MM.1S (cell line): ENCODE measurements at places on chromosomes 5 and 9.

DNA sequence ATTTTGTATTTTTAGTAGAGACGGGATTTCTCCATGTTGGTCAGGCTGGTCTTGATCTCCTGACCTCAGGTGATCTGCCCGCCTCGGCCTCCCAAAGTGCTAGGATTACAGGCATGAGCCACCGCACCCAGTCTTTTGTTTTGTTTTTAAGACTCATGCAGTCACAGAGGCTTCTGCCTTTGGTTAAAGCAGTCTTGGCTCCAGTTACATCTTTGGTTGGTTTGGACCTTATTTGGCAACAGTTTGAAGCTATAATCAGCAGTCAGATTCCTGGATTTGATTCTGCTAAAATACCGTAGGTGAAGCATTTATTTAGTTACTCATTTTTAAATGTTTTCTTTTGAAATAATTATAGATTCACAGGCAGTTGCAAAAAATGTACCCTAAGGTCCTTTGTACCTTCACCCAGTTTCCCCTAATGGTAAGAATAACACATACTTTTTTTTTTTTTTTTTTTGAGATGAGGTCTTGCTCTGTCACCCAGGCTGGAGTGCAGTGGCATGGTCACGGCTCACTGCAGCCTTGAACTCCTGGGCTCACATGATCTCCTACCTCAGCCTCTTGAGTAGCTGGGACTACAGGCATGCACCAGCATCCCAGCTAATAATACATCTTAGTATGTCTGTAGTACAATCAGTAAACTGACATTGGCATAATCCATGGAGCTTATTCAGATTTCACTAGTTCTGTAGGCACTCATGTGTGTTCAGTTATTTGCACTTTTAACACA lies 15.7 kb downstream of the USP20 start:
- H3K27ac ChIP-seq: no peak overlapping the region
- no peak overlapping the region for H3K4me3 ChIP-seq
- DNase-seq: no peak
- no peaks in the 10 kb centered on the region for H3K36me3 ChIP-seq
- H3K4me1 ChIP-seq: no peaks in the 10 kb centered on the region
- H3K27me3 ChIP-seq: no peaks in the 10 kb centered on the region

DNA sequence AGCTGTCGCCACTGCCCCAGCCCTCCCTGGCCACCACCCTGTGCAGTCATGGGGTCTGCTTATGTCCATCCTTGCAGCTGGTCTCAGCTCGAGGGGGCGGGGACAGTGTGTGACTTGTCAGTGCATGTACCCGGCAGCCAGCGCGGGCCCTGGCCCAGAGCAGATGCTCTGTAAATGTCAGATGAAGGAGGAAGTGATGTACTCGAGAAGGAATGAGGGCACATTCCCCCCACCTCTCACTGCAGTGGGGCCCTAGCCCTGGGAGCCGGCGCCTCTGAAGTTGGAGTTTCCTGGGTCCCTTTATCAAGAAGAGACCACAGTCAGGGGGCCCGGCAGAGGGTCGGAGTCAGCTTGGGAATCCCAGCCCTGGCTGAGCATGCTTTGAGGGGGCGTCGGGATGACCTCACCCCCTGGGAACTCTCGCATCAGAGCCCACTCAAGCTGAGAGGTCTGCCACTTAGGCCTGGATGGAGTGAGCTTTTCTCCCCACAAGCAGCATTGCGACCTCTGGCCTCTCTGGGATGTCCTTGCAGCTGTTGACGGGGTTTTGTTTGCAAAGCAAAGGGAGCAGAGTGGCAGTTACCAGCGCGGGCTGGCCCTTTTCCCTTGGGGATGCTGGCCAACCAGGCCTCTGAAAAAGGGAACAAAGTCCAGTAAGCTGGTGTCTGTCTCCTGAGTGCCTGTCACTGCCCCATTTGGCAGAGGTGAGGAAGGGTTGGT lies 19.0 kb downstream of the NEURL1B start:
- no peaks in the 10 kb centered on the region for H3K27me3 ChIP-seq
- DNase-seq: no peak
- no peak overlapping the region for H3K4me3 ChIP-seq

DNA sequence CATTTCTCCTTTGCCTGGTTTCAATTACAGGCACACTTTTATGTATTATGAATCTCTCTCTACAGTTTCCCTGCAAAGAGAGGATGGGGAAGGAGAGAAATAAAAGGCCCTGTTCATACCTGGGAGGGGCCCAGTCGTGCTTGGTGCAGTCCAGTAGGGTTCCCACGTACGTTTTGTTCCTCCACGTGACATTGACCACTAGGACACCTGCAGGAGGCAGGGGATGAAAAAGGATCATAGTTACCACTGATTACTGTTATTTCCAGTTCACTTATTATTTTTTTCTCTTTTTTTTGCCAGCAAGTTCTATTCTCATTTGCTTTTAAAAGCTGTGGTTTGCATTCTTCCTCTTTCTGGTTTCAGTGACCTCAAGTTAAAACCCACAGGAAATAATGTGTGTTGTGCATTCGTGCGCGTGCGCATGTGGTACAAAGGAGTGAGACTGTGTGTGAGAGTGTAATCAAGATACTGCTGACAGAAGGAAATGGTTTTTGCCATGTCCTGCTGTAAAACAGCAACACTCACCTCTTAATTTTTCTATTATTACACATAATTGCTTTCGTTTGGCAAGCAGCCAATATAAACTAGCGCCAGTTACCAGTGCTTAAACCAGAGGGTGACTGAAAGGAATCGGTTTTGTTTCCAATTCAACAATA lies 96.8 kb downstream of the ZNF608 start:
- peak; percentile 99 for DNase-seq
- H3K4me1 ChIP-seq: peaks cover 31% of the 10 kb centered on the region
- H3K4me3 ChIP-seq: peak overlapping the region; percentile 18; the same call in 1 of the 2 replicates
- H3K27ac ChIP-seq: peak overlapping the region; percentile 96
- 0 out of 2 replicates have a peak, but pooled peaks cover 8% of the 10 kb centered on the region for H3K27me3 ChIP-seq

DNA sequence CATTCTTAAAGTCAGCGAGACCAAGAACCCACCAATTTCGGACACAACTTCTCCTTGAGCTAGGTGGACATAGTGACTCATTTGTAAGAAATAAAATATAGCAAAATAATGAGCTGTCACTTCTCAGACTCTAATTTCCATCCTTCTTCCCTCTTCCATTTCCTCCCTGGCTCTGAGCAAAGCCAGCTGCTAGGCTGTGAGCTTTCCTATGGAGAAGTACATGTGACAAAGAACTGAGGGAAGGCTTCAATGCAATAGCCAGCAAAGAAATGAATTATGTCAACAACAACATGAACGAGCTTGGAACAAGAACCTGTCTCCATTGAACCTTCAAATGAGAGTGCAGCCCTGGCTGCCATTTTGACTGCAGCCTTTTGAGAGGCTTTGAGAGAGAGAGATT lies 25.9 kb upstream of the SELENOP start:
- H3K36me3 ChIP-seq: no peaks in the 10 kb centered on the region
- H3K4me3 ChIP-seq: no peak overlapping the region
- no peak for DNase-seq
- H3K27ac ChIP-seq: no peak overlapping the region
- H3K4me1 ChIP-seq: no peaks in the 10 kb centered on the region
- H3K27me3 ChIP-seq: no peaks in the 10 kb centered on the region

- H3K36me3 ChIP-seq: no peaks in the 10 kb centered on the region
- peak overlapping the region; percentile 57 for H3K4me3 ChIP-seq
- no peak overlapping the region for H3K27ac ChIP-seq
- DNase-seq: peak; percentile 66
Observed at GRCh38 chr5:171418316-171418981, 998 bp upstream of the FGF18 start.
